ENCODE measurements at places on chromosomes 5 and 9.
A peak's percentile ranks its signal among the peaks of the same experiment; 100 is the strongest.

- DNase-seq: no peak
These were observed 4.8 kb upstream of the GRIA1 start for GRCh38 chr5:153485641-153486040.

- DNase-seq: no peak
These were observed 19.7 kb downstream of the KDM3B start for GRCh38 chr5:138372225-138372624.

GRCh38 chr5:95925939-95926338, 35.7 kb downstream of the ELL2 start:
- DNase-seq: no peak

GRCh38 chr5:133662578-133662977, 50.2 kb upstream of the FSTL4 start:
- no peak for DNase-seq

DNA sequence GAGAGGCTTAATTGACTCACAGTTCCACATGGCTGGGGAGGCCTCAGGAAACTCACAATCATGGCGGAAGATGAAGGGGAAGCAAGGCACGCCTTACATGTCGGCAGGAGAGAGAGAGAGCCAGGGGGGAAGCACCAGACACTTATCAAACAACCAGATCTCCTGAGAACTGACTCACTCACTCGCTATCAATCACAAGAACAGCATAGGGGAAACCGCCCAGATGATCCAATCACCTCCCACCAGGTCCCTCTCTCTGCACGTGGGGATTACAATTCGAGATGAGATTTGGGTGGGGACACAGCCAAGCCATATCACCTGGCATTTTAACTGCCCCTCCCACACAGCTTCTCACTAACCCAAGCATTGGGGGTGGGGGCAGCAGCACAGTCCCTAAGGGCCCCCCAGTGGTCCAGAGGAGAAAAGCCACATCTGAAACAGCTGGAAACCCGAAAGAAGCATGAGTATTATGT, 76.1 kb upstream of the ASS1 start:
- DNase-seq: no peak

DNA sequence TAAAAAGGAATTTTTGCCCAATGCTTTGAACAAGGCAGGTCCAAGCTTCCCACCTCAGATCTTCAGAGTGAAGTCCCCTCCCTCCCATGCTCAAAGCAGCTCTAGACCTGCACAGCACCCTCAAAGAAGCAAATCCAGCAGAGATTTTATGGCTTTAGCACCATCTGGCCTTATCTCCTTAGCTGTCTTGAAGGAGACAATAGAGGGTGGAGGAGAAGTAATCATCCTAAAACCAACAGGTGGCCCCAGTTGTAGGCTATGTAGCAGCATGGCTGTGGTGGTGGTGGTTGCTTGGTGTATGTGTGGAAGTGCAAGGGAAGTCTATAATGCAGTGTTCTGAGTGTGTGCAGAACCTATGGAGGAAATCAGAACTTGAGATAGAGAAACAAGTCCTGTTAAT, 140.1 kb downstream of the GRIA1 start:
- DNase-seq: no peak

GRCh38 chr9:77672183-77672582, 24.1 kb upstream of the GNA14 start:
- no peak for DNase-seq

- no peak for DNase-seq
These were observed 383.7 kb downstream of the TLE1 start for GRCh38 chr9:81305561-81306182.

GRCh38 chr5:43315263-43315662, 2.1 kb upstream of the HMGCS1 start:
- DNase-seq: no peak

DNA sequence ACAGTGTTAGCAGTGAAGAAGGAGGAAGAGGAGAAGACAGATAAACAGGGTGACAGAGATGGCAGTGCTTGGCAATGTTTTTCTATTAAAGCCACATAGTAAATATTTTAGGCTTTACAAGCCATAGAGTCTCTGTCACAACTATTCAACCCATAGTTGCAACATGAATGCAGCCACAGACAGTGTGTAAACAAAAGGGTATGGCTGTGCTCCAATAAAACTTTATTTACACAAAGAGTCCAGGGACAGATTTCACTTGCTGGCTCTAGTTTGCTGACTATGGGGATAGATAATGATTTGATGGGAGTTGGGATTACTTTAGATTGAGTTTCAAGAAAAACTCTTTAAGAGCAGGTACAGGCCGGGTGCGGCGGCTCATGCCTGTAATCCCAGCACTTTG, 224.8 kb upstream of the SEMA6A start:
- no peak for DNase-seq

- DNase-seq: peak; percentile 62
These were observed 35.2 kb upstream of the GLDC start for GRCh38 chr9:6680797-6681146.

- DNase-seq: no peak
These were observed 21.3 kb downstream of the GALNT10 start for GRCh38 chr5:154211641-154212390.

All from dorsolateral prefrontal cortex (tissue), 122 donors.